ENCODE measurements at places on chromosomes 6 and 20.
A peak's percentile ranks its signal among the peaks of the same experiment; 100 is the strongest.

GRCh38 chr6:53506872-53507271 is 38.0 kb downstream of the GCLC start:
- no peak for DNase-seq

DNA sequence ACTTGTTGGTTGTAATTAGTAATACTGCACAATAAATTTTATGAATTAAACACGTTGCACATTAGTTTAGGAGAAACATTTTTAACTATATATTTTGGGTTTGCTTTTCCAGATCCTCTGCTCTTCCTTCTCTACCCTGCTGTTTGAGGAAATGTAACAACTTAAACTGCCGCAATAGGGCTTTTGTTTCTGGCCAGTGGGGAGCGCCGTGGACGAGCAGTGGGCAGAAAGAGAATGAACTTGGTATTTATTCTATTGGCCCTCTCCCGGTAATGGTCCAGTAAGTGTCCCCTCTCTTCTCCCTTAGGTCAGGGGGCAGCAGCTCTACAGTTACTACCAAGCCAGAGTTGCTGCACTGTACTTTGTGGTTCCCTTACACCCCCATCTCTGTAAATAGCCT is 35.2 kb upstream of the EPHA7 start:
- DNase-seq, result no peak

GRCh38 chr6:34518669-34519365 is 37.3 kb downstream of the SPDEF start:
- no peak for DNase-seq

- DNase-seq, result peak; percentile 24
Measured at GRCh38 chr20:48538058-48538825, 289.6 kb downstream of the PREX1 start.

- DNase-seq, result no peak
Measured at GRCh38 chr6:41692080-41692675, 43.2 kb downstream of the TFEB start.

DNA sequence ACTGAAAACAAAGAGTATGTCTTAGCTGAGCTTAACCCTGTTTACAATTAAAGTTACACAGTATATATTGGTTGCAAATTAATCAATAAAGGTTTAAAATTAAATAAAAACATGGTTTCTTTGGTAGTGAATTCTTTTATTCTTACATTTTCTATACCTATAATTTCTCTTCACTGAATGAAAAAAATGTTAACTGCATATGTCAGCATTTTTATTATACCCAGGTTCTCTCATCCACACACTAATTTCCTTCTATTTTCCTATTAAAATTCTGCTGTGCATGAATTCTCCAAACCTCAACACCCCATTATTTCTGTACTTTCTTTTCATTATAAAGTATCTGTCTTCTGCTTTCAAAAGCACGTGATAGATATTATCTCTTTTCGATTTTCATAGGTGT is 91.9 kb downstream of the TBC1D32 start:
- no peak for DNase-seq

GRCh38 chr6:55557146-55557545 is 21.8 kb downstream of the HMGCLL1 start:
- no peak for DNase-seq

GRCh38 chr6:70547313-70547712 is 19.4 kb upstream of the SDHAF4 start:
- DNase-seq, result no peak

GRCh38 chr6:169439710-169440109 is 186.1 kb upstream of the THBS2 start:
- DNase-seq, result no peak

DNA sequence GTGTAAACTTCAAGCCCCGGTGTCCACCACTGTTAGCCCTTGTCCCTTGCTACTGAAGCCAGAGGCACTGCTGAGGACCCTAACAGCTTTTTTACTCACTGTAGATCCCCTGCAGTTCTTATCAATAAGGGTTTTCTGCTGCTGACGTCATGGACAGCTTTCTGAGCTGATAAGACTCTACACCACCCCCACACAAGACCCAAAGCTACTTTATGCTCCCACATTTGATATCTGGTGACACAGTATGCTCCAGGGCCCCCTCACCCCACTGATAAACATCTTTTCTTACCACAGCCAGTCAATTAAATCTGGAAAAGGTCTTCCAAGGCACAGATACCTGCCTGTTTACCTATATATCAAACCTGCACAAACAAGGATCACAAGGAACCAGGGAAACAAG is 65.3 kb downstream of the NUS1 start:
- no peak for DNase-seq

- DNase-seq, result no peak
Measured at GRCh38 chr20:63858393-63859165, 2.7 kb upstream of the ABHD16B start.

- no peak for DNase-seq
Measured at GRCh38 chr6:22142856-22143255, 154.0 kb downstream of the PRL start.

GRCh38 chr6:148535976-148536375 is 193.3 kb downstream of the SASH1 start:
- DNase-seq, result no peak

GRCh38 chr20:63354636-63355350 is 6.4 kb downstream of the CHRNA4 start:
- no peak for DNase-seq

GRCh38 chr6:153167061-153167891 is 36.2 kb upstream of the RGS17 start:
- peak; percentile 90 for DNase-seq

DNA sequence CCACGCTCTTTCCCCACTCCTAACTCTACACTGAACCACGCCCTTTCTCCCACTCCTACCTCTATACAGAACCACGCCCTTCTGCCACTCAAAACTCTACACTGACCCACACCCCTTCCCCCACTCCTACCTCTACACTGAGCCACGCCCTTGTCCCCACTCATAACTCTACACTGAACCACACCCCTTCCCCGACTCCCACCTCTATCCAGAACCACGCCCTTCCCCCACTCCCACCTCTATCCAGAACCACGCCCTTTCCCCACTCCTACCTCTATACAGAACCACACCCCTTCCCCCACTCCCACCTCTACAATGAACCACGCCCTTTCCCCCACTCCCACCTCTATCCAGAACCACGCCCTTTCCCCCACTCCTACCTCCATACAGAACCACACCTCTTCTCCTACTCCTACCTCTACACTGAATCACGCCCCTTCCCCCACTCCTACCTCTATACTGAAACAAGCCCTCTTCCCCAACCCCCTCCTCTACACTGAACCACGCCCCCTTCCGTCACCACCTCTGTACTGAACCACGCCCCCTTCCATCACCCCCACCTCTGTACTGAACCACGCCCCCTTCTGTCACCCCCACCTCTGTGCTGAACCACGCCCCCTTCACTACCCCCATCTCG is 10.1 kb downstream of the PXMP4 start:
- DNase-seq, result no peak

DNA sequence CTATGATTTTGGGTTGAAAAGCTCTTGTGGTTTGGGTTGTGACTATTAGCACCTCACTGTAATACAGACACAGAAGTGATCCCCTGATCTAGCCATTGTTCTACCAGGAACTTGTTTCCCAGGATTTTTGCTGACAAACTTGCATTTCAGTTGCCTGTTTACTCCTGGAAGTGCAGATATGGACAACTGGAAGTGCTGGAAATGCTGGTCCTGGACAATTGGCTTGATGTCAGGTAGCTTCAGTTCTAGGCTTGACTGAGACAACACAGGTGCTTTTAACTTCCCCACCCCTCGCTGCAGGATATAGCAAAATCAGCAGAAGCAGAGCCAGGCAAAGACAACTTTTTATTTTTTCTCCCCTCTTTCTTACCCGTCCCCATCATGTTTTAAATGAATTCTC is 27.1 kb upstream of the FBXO30 start:
- no peak for DNase-seq

- DNase-seq, result no peak
Measured at GRCh38 chr6:122009000-122009350, 390.5 kb upstream of the HSF2 start.

GRCh38 chr20:11926292-11926998 is 8.8 kb downstream of the BTBD3 start:
- DNase-seq, result no peak

GRCh38 chr6:140744659-140745320 is 1370.3 kb upstream of the CITED2 start:
- no peak for DNase-seq

GRCh38 chr6:70375166-70375565 is 38.1 kb upstream of the FAM135A start:
- DNase-seq, result no peak

DNA sequence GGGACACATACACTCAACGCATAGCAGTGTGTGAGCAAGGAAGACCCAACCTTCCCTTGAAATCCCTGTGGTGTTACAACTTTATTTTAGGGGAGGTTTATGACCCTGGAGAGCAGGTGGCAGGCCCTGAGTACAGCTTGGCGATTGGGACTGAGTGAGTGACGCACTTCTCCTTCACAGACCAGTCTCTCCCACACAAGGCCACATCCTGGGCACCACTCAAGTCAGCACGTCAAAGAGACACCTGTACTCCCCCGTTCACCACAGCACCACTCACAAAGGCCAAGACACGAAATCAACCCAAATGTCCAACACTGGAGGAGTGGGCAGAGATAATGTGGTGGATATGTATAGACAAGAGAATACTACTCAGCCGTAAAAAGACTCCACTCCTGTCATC is 57.0 kb upstream of the FRMD1 start:
- no peak for DNase-seq

- no peak for DNase-seq
Measured at GRCh38 chr20:21089391-21089790, 16.8 kb downstream of the LINC00237 start.

DNA sequence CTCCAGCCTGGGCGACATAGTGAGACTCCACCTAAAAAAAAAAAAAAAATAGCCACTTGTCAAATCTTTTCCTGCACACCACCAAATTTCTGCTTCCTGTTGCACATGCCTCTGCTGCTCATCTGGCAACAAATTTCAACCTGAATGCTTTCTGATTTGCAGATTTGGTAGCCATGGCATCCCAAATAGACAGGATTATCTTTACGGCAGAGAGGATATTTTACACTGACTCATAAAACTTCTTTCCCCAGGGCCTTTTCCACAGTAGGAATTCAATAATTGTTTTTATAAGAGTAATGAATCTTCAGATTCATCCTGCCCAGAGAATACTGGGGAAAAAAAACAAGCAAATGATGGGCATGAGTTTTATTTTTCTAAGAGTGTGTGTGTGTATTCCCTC is 264.6 kb downstream of the FRK start:
- no peak for DNase-seq

DNA sequence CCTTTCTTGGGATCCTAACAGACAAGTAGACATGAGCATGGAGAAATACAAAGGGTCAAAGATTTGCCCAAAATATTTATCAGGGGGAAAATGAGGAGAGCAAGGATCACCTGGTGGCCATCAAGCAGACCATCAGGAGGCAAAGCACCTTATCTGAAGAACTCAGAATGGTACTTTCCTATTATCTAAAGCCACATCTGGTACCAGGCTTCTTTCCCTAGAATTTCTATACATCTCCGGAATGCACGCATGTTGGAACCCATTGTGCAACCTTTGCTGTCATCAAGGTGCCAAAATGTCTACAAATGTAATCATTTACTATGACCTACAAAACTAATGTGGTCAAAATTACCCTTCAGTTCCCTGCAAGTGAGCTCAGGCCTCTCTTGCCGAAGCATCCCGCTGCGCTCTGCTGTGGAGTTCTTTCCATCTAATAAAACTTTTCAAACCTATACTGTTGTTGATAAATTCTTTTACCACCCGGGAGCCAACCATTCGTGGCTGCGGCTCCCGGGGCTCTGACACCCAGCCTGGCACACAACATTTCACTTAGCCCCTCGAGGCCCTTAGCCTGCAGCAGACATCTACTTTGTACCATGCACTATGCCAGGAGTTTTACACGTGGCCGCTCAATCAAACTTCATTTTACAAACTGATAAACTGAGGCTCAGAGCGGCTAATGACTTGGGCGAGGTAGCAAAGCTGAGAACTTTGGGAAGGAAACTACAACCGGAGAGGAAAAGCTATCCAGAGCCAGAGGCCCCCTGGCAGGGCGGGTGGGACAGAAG is 3.8 kb upstream of the CPXM1 start:
- DNase-seq, result no peak

DNA sequence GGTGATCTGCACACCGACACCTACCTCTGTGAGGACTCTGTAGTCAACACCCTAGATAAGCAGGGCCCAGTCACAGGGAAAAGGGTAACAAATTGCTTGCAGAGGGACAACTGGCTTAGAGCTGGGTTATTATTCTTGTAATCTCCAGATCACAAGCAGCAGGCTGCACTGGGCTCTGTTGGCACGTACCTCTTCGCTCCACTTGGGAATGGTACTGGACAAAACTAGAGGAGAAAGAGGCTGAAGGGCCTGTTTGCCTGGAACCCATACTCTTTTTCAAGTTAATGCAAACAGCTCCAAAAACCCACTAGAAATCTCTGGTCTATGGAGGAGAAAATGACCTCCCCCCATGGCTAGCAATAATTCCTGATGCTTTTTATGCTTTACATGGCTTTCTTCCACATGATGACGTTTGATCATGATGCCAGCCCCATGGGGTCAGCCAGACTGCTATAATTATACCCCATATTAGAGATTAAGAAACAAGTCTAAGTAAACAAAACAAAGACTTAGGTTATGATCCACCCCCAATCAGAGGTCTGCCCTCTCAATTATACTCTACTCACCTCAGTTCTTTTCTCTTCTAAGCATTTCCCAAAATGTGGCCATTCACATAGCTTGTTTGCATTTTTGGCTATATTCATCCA is 190.0 kb downstream of the UNC5CL start:
- no peak for DNase-seq

DNA sequence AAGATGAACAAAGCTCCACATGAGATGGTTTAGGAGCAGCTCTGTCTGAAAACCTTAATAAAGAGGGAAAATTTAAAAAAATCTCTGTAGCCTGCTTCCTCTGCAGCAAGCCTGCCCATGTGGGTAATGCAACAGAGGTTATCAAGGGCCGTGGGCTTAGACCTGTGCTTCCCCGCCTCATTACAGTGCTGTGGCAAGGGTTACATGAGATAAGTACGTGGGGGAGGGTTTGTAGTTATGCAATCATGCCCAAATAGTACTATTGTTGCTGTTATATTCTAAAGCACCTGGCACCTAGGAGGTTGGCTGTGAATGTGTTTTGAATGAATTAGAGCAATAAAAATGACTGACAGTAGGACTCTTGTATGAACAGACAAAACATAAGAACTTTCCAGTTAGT is 68.3 kb downstream of the PKHD1 start:
- no peak for DNase-seq

- no peak for DNase-seq
Measured at GRCh38 chr6:146871611-146872425, 273.0 kb downstream of the ADGB start.

- no peak for DNase-seq
Measured at GRCh38 chr6:15368186-15368585, 122.3 kb downstream of the JARID2 start.

DNA sequence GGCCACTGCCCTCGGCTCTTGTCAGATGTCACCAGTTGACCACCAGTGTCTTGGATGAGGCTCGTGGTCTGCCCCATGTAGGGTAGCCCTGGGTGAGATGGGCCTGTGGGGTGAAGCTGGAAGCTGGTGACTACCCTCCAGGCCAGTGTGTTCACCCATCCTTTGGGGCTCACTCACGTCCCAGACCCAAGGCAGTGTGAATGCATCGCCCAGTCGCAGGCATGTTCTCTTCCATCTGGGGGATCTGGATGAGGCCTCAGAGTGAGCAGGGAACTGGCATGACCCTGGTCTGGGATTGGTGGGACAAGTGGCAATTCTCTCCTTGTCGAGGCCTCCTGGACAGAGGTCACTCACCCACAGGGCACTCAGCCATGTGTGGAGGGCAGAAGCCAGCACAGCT is 120.1 kb upstream of the PHACTR3 start:
- DNase-seq, result no peak

GRCh38 chr6:163667372-163668060 is 253.0 kb downstream of the QKI start:
- DNase-seq, result no peak

- DNase-seq, result no peak
Measured at GRCh38 chr6:161941565-161941964, 667.7 kb upstream of the AGPAT4 start.

Data from HFF-Myc (cell line).